Renal pelvis (tissue), 12 donors: ENCODE measurements at places on chromosomes 1 and 21. TPM values are rescaled to one million over a fixed set of nuclear protein-coding genes. Genes with fewer than 3 reads are reported as not detected.

- no peak for DNase-seq
These were observed 36.6 kb downstream of the RABIF start for GRCh38 chr1:202852163-202852904.

- no peak for DNase-seq
These were observed 25.7 kb downstream of the LAMB3 start for GRCh38 chr1:209626346-209627026.

DNA sequence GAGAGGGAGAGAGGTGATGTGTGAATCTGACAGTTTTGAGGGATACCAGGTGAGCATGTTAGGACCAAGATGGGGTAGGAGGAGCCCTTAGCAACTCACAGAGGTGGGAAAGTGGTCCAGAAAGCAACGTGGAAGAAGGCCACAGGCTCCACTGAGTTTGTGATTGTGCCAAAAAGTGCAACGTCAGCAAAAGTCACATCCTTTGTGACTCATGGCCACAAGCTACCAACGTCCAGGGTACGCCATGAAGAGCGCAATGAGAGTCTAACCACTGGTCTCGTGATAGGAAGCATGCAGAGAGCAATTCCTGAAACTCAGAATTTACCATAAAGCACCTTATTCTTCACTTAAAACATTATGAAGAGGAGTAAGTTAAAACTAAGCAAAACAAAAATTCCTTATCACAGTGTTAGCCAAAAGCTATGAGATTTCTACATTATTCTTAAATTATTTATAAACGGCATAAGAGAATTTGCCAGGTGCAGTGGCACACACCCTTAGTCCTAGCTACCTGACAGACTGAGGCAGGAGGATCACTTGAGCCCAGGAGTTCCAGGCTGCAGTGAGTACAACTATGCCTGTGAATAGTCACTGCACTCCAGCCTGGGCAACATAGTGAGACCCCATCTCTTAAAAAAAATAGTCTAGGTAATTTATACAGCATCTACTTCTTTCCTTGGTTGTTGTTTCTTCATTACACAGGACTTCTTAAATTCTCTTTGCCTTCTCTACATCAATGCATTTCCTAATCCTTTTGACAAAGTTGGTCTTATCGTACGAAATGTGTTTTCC, 55.2 kb downstream of the COLGALT2 start:
- no peak for DNase-seq

DNA sequence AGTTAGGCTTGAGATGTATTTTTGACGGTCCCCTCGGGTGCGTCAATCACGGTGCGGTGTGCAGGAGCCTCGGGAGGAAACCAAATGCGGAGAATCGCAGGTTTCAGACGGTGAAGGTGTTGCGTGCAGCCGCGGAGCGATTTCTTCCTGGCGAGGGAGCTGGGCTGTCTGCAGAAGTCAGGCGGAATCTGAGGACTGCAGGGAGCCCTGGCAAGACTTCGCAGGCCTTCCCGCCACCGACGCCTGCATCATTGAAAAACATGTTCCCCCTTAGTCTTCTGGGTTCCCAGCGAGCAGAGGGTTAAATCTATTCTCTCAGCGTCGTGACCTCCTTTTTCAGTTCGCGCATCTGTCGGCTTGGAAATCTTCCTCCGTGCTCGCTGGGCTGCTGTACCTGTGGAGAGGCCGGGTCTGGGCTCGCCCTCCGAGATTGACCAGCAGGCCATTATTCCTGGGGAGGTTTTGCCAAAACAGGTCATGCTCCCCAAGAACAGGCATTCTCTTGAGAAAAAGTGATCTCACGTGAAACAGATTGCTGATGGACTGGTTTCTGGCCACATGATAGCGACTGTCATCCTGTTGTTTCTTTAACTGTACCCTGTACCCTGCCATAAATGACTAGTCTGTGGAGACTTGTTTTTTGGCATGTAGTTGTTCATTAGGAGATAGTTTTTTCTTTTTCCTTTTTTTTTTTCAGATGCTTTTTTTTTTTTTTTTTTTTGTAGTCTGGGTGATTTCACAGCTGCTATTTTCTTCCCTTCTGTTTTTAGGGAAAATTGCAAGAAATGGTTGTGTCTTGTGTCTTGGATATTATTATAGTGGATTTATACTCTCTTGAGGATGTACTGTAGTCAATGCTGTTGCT, 894 bp downstream of the EPB41 start:
- DNase-seq = peak; percentile 46

DNA sequence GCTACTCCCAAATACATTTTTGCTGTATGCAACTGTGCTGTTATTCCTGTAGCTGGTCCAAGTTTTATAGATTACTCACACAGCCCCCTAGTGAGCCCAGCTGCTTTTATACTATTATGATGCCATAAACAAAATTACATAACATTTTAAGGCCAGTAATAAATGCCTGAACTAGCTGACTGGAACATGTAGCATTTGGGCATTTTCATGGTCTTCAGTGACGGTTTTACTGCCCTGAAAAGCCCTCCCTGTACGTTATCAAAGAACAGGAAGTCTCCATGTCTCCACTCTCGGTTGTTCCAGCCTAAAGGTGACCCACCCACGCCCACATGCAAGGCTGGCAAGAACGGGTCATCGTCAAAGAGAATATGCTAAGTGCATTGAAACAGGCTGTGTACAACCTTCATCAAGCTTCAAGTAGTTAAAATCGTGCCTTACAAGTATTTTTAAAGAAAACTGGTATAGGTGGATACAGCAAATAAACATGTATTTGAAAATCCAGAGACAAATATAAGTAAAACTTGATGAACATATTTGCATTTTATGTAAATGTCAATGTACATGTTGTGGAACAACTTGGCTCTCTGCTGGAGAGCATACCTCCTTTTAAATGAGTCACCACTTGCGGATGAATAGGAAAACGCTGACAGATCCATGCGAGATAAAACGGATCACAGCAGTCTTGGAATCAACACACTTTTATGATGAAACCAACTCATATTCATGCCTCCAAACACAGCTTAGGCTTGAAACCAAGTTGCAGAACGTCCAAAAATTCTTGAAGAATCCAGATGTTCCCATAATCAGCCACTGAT, 520.5 kb downstream of the SMYD3 start:
- peak; percentile 75 for DNase-seq

DNA sequence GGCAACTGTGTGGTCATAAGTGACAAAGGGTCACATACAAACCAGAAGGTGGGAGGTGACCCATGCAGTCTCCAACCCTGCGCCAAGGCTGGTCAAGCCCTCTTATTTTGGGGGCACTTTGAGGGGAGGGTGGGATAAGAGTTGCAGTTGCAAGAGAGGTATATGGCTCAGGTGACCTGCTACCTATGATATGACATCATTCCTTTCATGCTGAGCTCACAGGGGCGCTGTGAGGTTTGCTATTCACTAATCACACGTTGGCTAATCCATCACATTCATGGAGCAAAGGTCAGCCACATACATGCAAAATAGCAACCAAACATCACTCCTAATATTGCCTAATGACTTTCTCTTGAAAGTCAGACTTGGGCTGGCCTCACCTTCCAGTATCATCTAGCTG, 72.0 kb upstream of the PAXBP1 start:
- no peak for DNase-seq

- DNase-seq = no peak
These were observed 174.1 kb downstream of the KCNJ6 start for GRCh38 chr21:37742115-37742514.

- DNase-seq = no peak
These were observed 139.6 kb downstream of the FOXD2 start for GRCh38 chr1:47577303-47578025.

DNA sequence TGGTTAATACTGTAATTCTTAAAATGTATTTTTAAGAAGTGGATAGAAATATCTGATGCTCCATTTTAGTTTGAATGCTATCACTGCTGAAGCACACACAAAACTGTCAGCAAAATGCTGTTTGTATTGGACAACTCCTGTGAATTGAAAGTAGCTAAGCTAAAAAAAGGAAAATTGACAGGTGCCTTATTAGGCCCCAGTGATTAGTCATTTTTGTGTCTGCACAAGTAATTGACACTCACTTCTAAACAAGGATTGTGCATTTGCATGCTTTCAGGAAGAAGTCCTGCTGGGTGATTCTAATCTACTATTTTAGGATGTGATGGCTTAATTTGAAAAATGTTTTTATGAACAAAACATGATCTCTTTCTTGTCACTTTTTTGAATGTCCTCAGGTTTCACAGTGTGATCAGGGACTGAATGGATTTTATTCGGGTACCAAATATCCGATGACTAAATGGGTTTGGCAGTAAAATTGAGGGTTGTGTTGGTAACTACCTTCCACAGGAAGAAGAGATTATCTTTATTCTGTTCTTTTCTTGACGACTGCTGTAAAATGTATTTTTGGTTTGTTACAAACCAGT, 13.0 kb upstream of the MAP3K7CL start:
- DNase-seq = no peak

DNA sequence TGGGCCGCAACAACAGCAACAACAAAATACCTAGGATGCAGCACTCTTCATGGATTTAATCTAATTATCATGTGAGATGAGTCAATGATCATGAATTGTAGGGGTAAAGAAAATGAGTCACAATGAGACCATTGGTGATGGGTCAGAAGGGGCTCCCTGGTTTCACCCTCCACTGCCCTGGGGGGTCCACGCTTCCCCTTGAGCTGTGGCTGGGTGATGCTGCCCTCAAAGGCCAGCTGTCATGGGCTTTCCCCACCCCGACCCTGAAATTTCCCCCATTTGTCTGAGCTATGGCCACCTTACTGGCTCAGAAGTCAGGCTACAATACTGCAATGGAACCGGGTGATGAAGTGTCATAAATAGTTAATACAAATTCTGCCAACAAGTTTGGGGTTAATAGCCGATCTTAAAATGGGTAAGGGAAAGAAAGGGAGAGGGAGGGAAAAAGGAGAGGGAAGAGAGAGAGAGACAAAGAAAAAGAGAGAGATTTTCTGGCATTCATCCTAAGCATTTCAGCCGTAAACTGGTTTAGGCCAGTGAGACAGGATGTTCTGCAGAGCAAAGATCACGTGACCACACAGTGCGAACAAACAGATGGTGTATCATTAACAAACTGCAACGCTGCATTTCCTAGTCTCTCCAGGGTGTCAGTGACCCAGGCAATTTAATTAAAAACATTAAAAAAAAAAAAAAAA, 143.4 kb upstream of the ERRFI1 start:
- peak; percentile 89 for DNase-seq

DNA sequence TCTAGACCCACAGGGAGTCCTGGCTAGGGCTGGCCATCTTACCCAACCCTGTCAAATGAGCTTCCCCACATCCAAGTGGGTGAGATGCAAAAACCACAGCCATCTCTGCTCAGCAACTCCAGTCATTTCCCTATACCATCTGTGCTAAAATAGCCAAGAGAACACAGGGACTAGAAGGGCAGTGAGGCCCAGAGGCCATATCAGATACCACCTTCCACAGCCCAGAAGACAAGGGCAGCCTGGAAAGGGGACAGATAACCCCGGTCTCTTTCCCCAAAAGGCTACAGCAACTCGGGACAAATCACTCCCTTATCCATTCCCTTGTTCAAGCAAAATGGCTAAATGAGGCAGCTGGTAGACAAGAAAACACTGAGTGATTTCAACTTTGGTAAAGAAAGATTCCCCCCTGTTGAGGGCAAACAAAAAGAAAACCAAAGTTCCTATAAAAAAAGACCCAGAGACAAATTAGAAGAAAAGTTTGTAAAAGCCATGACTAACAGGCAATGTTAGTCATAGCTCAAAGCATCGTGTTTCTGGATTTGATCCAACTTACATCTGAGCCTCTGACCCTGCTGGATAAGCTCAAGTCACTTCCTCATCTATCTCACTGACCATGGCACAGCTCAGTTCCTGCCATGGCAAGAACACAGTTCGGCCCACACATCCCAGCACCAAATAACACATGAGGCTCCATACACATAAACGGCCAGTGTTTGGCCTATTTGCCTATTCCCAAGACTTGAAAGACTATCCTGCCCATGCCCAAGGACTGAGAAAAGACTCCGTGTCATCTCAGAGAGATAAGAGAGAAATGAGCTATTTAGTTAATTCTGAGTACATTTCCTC, 3.1 kb downstream of the LAMB3 start:
- no peak for DNase-seq

GRCh38 chr1:154186852-154187501, 4.9 kb downstream of the TPM3 start:
- DNase-seq = no peak

DNA sequence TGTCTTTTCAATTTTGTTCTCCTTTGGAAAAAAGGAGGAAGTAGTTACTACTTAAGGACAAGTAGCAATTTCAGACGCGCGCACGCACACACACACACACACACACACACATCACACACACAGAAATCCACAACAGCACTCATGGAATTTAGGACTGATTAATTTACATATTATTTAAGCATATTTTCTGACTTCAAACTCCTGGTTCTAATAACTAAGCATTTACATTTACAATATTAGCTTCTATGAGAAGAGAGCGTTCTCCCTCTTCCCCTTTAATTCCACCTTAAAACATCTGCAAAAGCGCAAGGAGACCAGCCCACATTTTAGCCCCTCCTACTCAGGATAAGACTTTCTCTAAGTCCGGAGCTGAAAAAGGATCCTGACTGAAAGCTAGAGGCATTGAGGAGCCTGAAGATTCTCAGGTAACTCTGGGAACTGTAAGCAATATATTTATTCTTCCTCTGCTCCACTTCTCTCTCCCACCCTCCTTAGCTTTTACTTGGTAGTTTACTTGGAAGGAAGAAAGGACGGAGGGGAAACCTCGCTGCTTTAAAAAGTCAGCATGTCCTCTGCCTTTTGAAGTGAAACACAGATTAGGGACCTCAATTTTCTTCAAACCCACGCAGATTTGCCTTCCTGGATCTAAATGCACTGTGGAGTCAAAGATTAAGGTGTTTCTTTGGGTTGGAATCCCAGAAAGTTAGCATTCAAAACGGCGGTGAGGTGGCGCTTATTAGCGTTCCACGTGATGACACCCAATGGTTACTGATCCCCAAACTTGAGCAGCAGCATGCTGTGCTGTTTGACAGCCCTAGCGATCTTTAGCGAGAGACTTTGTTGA, at the start of gene PLA2G4A:
Gene PLA2G4A, plus strand, starts transcription at position 339 of the 844 bp plus-strand sequence. CDS start 25,406 bp downstream, outside the sequence.
- DNase-seq = peak; percentile 56

CATSPERE gene
- polyA plus RNA-seq = 1.8 TPM

USP25 gene
- 47.9 TPM for polyA plus RNA-seq

PTAFR gene
- 2.4 TPM for polyA plus RNA-seq

RASAL2 gene
- polyA plus RNA-seq = 18.1 TPM

CCDC24 gene
- polyA plus RNA-seq = 29.0 TPM
